ENCODE measurements at places on chromosomes 4 and X.

- DNase-seq: peak; percentile 64
These were observed 3.3 kb downstream of the IL13RA1 start for GRCh38 chrX:118730500-118731247.

DNA sequence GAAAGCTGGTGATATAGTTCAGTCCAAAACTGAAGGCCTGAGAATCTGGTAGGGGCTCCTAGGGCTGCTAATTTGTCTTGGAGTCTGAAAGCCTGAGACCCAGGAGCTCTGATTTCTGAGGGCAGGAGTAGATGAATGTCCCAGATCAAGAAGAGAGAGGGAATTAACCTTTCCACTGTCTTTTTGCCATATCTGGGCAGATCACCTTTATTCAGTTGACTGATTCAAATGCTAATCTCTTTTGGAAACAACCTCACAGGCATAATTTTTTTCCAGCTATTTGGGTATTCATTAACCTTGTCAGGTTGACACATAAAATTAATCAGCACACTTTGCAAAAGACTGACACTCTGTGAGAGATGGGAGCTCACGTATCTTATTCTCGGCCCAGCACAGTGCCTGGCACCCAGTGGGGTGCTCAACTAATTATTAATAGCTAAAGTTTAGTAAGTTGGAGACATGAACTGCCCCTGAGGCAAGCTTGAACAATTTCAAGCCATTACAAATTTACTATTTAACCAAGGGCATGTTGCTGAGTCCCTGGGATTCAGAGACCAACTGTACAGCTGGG lies 114.3 kb downstream of the CPEB2 start:
- DNase-seq: no peak

- no peak for DNase-seq
These were observed 140.3 kb downstream of the CFAP299 start for GRCh38 chr4:80475798-80476197.

GRCh38 chrX:148958901-148959300 lies 458.5 kb downstream of the AFF2 start:
- no peak for DNase-seq

DNA sequence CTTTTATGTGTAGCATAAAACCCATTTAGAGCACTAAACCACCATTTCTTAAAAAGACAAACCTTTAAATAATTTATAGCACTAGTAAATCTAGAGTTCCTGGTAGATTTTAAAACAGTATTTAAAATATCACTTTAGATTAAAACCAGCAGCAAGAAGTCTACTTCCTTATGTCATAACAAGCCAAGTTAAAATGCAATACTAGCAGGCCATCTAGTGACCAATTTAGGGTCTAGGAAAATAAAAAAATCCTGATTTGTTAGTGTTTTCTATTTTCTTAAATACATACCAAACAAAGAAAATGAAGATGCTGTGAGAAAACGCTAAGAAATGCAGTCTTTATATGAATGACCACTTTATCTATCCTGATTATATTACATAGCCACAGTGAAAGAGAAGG lies 53.9 kb downstream of the PAPSS1 start:
- peak; percentile 14 for DNase-seq

DNA sequence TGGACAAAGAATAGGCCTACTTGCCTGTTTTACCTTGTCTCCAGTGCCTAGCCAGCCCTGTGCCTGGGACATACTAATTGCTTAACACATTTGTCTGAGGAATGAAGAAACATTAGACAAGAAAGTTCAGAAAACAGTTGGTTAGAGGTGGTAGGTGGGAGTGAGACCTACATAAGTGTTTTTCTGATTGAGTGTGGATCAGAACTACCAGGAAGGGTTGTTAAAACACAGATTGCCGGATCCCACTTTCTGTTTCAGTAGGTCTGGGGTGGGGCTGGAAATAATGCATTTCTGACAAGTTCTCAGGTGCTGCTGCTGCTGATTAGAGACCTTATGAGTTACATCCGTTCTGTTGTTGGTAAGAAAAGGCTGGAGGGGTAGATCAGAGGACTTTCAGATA lies 5.7 kb upstream of the JADE1 start:
- DNase-seq: no peak

DNA sequence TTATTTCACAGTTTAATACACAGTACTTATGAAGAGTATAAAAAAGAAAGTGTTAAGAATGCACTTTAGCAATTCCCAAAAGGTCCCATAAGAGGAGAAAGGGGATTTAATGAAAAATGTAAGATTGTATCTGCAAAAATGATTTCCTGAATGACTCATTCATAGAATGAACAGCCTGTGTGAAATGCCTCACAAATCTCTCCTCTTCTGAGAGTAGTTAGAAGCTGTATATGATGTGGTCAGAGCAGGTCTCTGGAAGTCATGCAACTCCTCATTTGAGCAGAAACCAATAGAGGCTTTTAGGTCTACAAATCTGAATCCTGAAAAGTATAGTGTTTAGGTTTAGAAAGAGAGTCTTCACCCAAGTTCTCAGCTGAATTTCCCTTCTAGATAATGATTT lies 381.3 kb upstream of the INTU start:
- peak; percentile 38 for DNase-seq

DNA sequence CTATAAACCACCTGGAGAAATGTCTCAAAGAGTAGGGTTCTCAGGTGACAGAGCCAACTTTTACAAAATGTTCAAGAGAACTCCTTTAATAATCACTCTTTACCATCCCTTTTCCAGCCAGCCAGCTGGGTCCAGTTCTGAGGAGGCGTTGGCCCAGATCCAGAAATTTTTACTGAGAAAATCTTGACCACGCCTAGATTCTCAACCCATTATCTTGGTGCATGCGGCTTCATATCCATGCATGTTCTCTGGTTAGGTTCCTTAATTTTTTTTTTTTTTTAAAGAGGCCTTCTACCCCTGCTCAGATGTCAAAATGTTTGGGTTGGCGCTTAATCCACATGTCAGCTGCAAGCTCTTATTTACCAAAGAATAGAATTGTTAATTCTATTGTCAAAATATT lies 12.0 kb upstream of the MAP7D2 start:
- no peak for DNase-seq

DNA sequence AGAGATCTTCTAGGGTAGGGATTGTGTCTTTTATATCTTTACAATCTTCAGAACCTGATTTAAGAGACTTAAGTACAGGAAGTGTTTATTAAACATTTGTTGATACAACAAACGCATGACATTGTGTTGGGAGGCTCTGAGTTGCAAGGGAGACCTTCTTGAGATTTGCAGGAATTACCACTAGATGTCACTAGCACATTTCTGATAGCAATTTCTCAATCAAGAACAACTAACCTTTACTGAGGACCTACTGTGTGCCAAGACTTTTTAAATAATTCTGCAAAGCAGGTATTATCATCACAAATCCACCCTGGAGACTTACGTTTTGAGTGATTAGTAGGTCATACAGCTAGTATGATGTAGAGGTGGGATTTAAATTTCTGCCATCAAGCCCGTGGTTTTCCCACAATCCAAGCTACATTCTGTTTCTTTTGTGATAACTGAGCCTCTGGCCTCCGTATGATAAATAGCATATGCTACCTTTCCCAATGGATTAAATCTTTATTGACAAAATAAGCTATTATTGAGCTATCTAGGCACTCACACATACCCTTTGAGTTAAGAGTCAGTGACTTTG lies 986.0 kb downstream of the CCSER1 start:
- DNase-seq: no peak

- no peak for DNase-seq
These were observed 62.4 kb downstream of the C4orf50 start for GRCh38 chr4:5955856-5956255.

- no peak for DNase-seq
These were observed 33.2 kb upstream of the YTHDC1 start for GRCh38 chr4:68383115-68383514.

- no peak for DNase-seq
These were observed 26.1 kb upstream of the EPHA5 start for GRCh38 chr4:65696436-65696835.

DNA sequence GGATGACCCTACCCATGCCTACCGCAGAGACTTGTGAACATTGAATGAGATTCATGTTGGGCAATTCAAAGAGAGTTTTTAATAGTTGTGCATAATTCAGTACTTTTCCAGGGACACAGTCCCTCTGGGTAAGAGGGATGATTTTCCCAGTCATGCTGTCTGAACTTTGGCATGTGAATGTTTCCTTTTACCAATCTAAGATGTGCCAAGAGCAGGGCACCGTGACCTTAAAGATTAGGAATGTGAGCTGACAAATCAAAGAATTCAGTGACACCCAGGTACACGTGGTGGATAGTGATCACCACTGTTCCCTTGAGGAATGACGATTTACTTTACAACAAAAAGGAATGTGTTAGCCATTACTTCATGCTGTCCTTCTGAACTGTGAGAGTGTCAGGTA lies 515.6 kb downstream of the PPARGC1A start:
- DNase-seq: no peak

DNA sequence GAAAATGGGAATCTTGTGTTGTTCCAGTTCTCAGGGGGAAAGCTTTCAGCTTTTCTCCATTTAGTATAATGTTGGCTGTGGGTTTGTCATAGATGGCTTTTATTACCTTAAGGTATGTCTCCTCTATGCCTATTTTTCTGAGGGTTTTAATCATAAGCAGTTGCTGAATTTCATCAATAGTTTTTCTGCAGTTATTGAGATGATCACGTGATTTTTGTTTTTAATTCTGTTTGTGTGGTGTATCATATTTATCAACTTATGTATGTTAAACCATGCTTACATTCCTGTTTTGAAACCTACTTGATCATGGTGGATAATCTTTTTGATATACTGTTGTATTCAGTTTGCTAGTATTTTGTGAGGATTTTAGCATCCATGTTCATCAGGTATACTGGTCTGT lies 66.8 kb upstream of the CENPE start:
- no peak for DNase-seq

DNA sequence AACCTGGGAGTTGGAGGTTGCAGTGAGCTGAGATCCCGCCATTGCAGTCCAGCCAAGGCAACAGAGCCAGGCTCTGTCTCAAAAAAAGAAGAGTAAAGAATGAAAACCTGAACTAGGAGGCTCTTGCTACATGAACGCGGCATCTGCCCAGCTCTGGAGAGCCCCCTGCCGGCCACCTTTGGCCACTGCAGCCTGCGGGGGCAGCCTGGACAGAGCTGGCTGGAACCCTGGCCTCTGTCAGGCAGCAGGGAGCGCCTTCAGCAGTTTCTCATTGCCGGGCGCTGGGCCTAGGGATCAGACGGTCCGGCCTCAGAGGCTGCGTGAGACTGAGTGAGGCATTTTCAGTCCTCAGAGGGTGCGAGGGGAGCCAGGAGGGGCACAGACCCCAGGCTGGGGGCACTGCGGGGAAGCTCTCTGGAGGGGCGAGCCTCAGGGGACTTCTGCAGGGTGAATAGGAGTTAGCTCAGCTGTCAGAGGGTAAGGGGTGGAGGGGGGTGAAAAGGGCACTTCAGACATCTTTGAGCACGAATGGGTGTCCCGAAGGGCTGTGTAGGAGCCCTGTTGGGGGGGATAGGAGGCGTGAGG lies 17.5 kb downstream of the DOK7 start:
- DNase-seq: peak; percentile 73

DNA sequence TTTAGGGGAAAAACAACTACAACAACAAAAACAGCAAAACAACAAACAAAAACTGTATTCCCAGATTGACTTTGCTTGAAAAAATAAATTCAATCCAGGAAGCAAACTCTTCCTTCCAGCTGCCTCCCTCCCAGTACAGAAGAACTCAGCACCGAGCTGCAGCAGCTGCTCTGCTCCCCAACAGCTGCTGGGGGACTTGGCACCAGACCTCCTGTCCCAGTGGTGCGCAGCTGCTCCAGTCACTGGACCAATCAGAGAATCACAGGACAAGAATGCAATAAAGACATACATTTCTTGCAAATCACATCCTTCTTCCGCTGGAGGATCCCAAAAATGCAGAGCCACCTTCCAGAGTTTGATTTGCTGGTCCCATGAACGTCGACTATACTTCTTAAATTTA lies 11.8 kb upstream of the FAM53A start:
- DNase-seq: no peak

DNA sequence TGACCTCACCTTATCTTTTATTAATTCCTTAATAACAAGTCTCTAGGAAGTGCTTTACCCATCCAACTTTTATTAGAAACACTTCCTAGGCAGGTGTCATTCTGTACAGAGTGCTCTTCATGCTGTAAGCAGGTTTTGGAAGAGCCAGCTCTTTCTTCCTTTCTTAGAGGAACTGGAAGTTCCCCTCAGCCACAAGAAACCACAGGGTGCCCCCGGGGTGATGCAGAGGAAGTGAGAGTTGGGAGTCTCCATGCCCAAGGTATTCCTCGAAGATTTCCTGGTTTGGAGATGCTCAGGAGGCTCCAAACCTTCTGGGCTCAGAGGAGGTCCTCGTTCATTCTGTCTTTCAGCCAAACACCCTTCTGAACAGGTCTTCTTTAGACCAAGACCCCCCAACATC lies 83.8 kb downstream of the EGF start:
- DNase-seq: peak; percentile 16

GRCh38 chr4:143188136-143189088 lies 3.7 kb downstream of the USP38 start:
- no peak for DNase-seq

DNA sequence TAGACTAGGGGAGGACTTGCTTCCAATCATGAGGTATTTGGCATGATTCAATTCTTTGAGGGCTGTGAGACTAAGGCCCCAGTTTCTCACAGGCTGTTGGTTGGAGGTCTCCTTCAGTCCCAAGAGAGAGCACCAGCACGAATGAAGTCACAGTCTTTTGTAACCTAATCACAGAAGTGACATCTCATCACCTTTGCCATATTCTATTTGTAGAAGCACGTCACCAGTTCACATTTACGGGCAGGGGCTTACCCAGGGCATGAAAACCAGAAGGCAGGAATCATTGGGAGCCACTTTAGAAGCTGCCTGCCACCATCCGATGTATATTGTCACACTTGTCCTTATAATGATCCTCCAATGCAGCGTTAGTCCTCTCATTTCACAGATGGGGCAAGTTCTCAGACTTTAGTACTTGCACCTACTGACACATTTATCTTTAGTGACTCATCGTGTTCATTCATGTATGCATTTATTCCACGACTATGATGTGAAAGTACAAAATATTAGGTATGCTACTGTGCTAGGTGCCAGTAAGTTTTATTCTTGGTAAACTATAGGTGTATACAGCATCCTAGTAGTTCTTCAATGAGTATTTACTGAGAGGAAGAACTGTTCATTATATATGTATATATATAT lies 163.8 kb upstream of the PGRMC2 start:
- no peak for DNase-seq

DNA sequence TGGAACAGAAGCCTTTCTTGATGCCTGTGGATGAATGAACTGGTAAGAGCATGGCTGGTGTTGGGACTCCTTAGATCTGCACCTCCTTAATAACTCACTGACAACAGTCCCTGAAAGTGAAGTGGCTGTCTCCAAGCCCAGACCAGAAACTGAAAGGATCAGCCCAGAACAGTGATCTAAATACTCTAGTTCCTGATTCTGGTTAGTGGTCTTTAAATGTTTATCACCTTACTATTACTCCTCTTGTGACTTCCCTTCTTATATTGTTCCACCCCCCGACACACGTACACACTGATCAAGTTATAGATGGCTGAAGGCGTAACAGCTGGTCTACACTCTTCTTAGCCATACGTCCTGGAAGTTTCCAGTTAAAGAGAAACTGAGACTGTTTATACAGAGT lies 33.8 kb upstream of the ARMCX2 start:
- DNase-seq: no peak

- no peak for DNase-seq
These were observed 25.5 kb downstream of the PHEX start for GRCh38 chrX:22057667-22058066.

- peak; percentile 76 for DNase-seq
These were observed 392.5 kb downstream of the BCOR start for GRCh38 chrX:39705290-39705689.

GRCh38 chr4:176099314-176099713 lies 33.7 kb downstream of the WDR17 start:
- DNase-seq: no peak

GRCh38 chr4:148730082-148730640 lies 287.9 kb upstream of the NR3C2 start:
- DNase-seq: no peak
